KBM-7 (cell line): ENCODE measurements at places on chromosomes 16 and 17.
A peak's percentile ranks its signal among the peaks of the same experiment; 100 is the strongest.

DNA sequence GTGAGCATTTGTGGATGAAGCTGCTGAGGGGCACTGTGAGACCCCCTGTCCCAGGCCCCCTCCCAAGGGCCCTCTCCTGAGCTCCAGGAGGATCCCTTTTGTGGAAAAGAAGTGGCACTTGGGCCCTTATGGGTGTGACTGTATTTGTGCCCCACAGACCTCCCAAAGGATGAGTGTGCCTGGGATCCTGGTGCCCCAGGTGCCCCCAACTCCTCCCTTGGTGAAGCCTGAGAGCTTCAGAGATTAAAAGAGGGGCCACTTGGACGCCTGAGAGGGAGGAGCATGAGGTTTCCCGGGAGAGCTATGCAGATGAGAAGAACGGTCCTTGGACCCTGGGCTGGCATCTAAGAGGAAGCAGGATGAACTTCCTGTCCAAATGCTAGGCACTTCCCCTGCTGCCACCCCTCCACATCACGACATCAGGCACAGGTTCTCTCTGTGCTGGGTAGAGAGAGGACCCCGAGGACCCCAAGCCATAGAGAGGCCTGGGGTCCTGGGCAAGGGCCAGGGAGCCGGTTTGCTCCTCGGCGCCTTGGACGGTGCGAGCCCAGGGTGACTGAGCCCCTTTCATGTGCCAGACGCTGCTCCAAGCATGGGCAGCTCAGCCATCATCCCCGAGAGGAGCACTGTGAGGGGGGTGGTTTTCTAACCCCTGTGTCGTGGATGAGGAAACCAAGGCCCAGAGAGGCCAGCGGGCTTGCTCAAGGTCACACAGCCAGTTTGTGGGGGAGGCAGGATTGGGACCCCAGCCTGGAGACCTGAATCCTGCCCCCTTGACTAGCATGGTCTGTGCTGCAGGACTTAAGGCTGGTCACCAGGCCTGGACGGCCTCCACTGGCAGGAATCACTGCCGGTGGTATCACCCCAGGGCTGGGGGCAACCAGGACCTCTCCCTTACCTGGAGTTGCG, 5.6 kb upstream of the ADAM11 start:
- no peak for DNase-seq

DNA sequence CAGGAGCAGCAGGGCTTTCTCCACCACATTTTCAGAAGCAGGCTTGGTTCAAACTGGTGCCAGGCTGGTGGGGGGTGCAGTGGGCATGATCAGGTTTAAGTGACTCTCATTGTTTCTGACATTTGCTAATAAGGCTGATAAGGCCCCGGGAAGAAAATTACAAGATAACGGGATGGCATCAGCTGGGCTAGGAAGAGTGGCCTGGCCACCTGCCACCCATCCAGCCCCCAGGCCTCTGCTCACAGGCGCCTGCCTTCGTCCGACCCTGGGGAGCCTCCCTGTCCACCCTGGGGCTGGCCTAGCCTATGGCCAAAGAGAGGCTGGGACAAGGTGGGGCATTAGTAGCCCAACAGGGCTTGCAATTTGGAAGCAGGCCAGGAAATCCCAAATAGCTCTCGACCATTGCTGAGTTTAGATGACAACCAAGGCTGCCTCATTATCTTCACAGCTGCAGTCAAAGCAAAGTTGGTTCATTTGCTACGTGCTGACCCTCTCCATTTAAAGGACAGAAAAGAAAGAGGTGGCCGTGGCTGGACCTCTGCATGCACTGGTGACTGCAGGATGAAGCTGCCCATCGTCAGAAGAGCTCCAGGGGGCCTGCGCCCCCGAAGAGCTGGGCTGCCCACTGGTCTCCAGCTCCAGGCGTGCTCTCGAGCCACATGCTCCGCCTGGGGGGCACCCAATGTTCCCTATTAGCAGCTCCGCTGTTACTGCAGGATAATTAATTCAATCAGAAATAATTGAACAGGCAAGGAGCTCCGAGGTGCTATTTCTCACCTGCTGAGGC, 44.9 kb downstream of the PEMT start:
- no peak for DNase-seq

- DNase-seq = peak; percentile 31
These were observed 8.8 kb downstream of the JUP start for GRCh38 chr17:41777574-41778188.

GRCh38 chr16:89344846-89345611, 127.5 kb downstream of the ZNF778 start:
- DNase-seq = no peak

DNA sequence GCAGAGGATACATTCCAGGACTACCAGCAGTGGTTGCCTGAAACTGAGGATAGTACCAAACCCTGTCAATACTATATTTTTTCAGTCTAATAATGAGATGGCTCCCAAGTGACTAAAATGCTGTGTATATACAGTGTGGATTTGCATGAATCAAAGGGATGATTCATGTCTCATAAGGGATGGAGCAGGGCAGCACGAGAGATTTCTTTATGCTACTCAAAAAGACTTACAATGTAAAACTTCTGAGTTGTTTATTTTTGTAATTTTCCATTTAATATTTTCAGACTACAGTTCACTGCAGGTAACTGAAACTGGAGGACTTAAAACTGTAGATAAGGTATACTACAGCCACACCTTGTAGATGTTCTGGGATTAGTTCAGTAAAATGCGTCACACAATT, 674.7 kb upstream of the SALL1 start:
- no peak for DNase-seq

- peak; percentile 95 for DNase-seq
These were observed 1.4 kb upstream of the SSH2 start for GRCh38 chr17:29931231-29931932.

DNA sequence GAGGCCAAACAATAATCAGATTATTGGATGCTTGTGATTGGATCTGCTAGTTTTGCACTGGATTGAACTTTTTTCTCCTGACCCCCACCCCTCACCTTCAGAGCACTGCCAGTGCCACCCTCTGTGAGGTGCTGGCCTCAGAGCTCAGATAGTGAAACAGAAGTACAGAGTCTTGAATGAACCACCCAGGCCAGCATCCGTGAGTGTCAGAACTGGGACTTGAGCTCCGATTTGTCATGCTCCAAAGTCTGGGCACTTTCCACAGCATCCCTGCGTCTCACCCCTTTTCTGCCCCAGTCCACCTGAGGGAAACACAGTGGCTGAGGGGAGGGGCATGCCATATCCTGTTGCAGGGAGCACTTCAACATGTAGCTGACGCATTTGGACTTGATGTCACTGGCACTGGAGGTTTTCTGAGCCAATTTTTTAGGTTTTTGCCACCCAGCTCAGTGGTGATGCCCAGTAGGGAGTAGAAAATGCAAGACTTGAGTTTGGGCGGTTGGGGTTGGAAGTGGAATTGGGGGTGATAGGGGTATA, 47.3 kb downstream of the SMPD3 start:
- DNase-seq = no peak

DNA sequence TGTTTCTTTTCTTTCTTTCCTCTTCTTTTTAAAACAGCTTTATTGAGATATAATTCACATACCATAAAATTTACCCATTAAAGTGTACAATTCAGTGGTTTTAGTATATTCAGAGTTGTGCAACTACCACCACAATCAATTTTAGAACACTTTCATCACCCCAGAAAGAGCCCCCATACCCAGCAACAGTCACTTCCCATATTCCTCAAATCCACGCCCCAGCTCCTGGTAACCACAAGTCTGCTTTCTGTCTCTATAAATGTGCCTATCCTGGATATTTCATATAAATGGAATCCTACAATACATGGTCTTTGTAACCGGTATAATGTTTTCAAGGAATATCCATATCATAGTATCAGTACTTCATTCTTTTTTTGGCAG, 19.4 kb downstream of the RARA start:
- DNase-seq = no peak

GRCh38 chr17:66850692-66851091, 15.8 kb downstream of the CACNG5 start:
- no peak for DNase-seq

GRCh38 chr16:18816286-18816685, 14.9 kb upstream of the ARL6IP1 start:
- DNase-seq = no peak

- no peak for DNase-seq
These were observed 33.9 kb downstream of the ANKRD11 start for GRCh38 chr16:89456419-89456959.

GRCh38 chr17:64090144-64090543, 39.8 kb downstream of the ERN1 start:
- DNase-seq = no peak

DNA sequence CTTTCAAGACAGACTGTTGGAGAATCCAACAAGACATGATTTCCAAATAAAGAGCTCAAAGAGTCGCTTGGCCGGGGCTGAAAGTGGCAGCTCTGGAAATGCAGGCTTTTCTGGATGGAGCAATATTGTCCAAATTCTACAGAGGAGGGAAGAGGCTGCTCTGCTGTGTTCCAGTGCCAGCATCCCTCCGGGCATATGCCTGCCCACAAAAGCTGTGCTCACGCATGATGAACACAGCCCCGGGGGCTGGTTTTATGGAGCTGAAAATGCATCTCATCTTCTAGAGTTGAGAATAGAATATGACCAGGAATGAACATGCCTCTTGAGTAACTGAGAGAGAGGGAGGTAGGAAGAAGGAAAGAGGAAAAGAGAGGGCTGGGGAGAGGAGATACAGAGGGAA, 74.7 kb upstream of the TOX3 start:
- no peak for DNase-seq

DNA sequence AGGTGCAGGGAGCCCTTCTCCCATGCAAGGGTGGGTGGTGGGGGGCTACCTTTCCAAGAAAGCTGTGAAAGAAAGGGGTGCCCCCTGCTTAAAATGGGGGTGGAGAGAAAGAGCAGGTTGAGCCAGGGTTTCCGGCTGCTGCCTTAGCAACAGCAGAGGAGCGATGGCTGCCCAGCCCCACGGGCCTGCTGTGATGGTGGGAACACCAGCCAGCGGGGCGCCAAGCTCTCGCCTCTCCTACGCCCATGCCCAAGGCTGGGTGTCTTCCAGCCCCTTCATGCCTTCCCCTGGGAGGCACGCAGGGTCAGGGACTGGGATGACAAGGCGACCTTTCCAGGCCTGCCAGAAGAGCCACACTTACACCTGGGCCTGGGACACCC, 3.0 kb downstream of the FMNL1 start:
- no peak for DNase-seq

- no peak for DNase-seq
These were observed 105.9 kb downstream of the IRX3 start for GRCh38 chr16:54180421-54181359.

GRCh38 chr16:3457434-3458252, 14.2 kb downstream of the NAA60 start:
- DNase-seq = peak; percentile 93

DNA sequence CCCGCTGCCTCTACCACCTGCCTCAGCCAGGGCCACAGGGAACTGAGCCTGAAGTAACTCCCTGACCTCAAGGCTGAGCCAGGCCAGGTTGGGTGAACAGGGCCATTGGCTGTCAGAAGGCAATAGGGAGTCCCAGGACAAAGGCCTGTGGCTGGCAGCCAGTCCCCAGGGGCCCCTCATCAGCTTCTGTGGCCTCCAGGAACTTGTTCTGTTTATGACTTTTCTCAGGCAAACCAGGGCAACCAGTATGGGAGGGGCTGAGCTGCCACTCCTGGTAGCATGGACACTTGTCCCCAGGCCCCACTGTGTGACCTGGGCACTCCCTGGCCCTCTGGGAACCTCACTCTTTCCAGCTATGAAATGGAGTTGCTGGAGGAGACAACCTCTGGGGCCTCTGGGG, 40.1 kb downstream of the CPNE2 start:
- DNase-seq = no peak

DNA sequence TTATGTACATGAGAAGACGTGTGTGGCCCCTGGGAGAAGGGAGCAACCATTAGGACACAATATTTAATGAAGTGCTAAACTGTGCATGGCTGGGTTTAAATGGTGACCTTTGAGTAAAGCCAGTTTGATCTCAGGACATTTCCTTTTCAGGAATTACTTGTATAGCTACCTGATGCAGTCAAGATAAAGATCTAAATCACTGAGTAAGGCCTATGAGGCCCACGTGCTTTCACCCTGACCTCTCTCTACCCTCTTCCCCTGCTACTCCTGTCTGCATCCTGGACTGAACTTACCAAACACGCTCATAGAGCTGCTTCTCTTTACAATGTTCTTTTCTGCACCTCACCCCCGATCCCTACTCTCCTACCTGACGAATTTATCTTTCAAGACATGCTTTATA, 98.9 kb downstream of the GRIN2A start:
- DNase-seq = no peak

- DNase-seq = no peak
These were observed 1.6 kb downstream of the PSMB10 start for GRCh38 chr16:67935101-67935401.

DNA sequence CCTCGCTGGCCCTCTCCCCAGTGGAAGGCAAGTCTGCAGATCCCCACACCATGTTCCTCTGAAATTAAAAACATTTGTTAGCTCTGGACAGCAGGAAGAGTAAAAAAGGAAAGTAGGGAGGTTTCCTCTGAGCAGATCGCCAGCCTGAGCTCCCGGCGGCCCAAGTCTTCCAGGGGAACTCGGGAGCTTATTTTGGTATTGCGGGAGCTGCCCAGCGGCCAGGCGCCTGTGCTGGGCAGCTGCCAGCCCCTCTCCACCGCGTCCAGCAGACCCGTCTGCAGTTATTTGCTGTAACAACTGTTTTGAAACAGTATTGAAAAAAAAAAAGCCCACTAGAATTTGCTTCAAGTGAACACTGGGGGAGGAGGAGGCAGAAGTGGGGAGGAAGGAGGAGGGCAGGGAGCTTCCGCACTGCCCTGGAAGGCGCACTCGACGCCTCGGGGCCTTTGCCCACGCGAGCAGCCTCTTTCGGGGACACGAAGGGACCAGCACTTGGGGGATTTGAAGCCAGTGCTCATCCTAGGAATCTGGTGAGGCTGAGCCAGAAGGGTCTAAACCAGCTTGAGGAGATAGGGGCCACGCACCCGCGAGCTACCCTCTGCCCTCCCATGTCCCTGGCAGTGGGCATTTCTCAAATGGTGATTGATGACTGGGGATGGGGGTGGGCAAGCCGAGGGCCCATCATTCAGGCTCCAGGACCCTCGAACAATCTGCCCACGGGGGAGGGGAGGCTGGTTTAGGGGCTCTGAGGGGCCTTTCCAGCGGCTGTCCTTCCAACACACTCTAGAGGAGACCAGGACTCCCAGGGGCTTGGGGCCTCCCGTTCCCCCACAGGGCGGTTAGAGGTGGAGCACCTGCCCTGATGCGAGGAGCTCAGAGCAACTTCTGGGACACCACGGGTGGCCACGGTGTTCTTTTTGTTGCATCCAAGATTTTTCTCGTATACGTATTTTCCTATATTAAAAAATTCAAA, 3.0 kb upstream of the BAHCC1 start:
- DNase-seq = no peak

DNA sequence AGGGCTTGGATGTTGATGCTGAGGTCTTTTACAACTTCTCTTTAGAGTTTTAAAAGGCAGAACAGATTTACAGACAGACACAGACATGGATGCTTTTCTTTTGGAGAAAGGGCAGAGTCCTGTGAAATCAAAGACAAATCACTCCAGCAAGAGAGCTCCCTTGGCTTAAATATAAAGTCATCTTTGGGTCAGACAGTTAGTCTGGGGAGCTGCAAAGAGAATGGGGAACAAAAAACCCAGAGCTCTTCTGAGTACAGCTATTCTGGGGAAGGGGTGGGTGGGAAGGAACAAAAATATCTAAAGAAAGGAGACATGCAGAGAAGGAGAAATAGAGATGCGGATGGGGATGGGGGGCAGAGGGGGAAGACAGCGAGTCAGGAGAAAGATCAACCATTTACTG, 266.6 kb downstream of the XYLT1 start:
- no peak for DNase-seq

GRCh38 chr17:44884941-44885340, 14.3 kb downstream of the EFTUD2 start:
- DNase-seq = no peak

GRCh38 chr16:86990451-86990850, 326.7 kb downstream of the C16orf95 start:
- no peak for DNase-seq

GRCh38 chr16:28863929-28864793, 518 bp downstream of the SH2B1 start:
- DNase-seq = peak; percentile 22
